Thymus (tissue), 14 donors: ENCODE measurements at places on chromosomes 1 and 21.

- no peak overlapping the region for H3K4me3 ChIP-seq
- H3K27me3 ChIP-seq, result no peaks in the 10 kb centered on the region
- peaks cover 23% of the 10 kb centered on the region for H3K36me3 ChIP-seq
- no peaks in the 10 kb centered on the region for H3K4me1 ChIP-seq
Observed at GRCh38 chr1:212401042-212401441, 13.6 kb downstream of the PACC1 start.

- no peak for DNase-seq
- H3K27ac ChIP-seq, result no peak overlapping the region
- H3K27me3 ChIP-seq, result no peaks in the 10 kb centered on the region
- no peak overlapping the region for H3K4me3 ChIP-seq
Observed at GRCh38 chr1:206847337-206847834, 18.0 kb upstream of the IL20 start.

DNA sequence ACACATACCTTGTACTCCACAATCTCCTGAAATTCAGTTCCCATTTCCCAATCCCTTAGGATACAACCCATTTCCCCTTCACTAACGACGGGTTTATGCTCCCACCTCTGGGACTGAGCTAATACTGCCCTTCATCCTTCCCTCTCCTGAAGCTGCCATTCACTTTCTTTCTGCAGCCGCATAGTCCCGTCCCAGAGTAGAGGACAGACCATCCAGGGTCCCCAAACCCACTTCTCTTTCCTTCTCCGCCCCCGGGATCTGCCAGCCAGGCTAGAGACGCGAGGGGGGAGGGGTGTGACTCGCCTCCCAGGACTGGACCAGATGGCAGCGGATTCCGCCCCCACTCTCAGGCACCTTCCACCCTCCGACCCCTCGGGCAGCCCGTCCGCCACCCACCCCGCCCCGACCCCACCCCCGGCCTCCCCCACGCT is 679 bp downstream of the ABL2 start:
- H3K4me3 ChIP-seq, result peak overlapping the region; percentile 99
- H3K36me3 ChIP-seq, result no peaks in the 10 kb centered on the region
- peaks cover 6% of the 10 kb centered on the region for H3K4me1 ChIP-seq
- peak overlapping the region; percentile 42 for H3K27ac ChIP-seq
- DNase-seq, result no peak

DNA sequence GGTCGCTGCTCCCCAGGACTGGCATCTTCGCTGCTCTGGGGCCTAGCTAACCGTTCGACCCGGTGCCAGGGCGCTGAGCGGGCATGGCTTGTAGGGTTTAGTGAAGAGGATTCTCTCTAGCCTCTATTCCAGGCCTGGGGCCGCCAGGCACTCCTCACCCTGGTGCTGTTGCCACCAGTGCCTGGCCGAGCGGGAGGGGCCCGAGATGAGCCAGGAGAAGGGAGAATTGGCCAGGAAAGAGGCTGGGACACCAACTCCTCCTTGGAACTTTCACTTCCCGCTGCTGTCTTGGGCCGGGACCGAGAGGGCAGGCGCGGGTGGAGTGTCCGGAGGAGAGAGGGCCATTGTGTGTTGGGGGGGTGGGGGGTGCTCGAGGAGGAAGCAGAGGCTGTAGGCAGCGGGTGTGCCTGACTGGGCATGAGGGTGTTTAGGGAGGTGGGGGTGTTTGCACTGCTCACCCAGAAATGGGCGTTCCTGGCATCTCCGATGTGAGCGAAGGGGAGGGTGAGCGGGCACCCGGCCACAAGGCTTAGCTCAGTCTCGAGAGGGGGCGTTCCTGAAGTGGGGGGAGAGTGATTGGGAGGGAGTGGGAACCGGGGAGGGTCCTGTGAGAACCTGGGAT is 772 bp downstream of the ADAM15 start:
- no peaks in the 10 kb centered on the region for H3K36me3 ChIP-seq
- H3K4me3 ChIP-seq, result peak overlapping the region; percentile 60
- H3K27ac ChIP-seq, result no peak overlapping the region
- peaks cover 16% of the 10 kb centered on the region for H3K4me1 ChIP-seq
- no peak for DNase-seq
- H3K27me3 ChIP-seq, result peaks cover 74% of the 10 kb centered on the region

- H3K4me3 ChIP-seq, result no peak overlapping the region
- no peak for DNase-seq
Observed at GRCh38 chr1:66438062-66438461, 95.9 kb upstream of the SGIP1 start.

GRCh38 chr1:231134624-231135023 is 27.2 kb upstream of the TRIM67 start:
- DNase-seq, result no peak
- H3K27ac ChIP-seq, result no peak overlapping the region
- no peaks in the 10 kb centered on the region for H3K4me1 ChIP-seq

DNA sequence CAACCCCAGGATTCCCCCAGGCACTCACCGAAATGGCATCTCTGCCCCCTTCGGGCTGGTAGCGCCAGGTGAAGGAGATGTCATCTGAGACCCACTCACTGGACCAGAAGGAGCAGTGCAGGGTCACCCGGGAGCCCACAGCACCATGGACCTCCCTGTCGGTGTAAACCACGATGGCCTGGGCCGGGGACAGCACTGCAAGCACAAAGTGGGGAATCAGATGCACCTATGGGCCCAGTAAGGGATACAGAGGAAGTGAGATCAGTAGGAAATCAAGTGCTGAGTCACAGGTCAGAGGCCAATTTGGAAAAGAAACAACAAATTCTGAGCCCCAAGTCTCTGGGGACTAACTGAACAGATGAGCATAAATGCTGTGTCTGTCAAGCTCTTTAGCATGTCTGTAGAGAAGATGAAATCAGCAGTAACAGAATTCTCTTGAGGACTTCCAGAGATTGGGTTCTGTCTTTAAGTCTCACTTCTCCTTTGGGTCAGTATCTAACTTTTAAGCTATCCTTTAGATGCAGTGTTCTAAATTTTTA is 2.5 kb downstream of the MPZ start:
- H3K27ac ChIP-seq, result peak overlapping the region; percentile 26
- no peak overlapping the region for H3K4me3 ChIP-seq
- DNase-seq, result no peak

DNA sequence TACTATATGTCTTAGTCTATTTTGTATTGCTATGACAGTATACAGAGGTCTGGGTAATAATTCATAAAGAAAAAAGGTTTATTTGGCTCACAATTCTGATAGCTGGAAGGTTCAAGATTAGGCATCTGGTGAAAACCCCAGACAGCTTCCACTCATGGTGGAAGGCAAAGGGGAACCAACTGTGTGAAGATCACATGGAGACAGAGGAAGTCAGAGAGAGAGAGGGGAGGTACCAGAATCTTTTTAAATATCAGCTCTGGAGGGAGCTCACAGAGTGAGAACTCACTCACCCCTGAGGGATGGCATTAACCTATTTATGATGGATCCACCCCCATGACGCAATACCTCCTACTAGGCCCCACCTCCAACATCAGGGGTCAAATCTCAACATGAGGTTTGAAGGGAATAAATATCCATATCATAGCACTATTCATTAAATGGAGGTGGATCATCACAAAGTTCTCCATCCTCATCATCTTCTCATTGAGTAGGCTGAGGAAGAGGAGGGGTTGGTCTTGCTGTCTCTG is 290.5 kb downstream of the DSCAM start:
- no peaks in the 10 kb centered on the region for H3K36me3 ChIP-seq
- DNase-seq, result no peak
- no peak overlapping the region for H3K27ac ChIP-seq
- no peaks in the 10 kb centered on the region for H3K27me3 ChIP-seq
- no peak overlapping the region for H3K4me3 ChIP-seq

- no peak overlapping the region for H3K4me3 ChIP-seq
- H3K27me3 ChIP-seq, result no peaks in the 10 kb centered on the region
- H3K36me3 ChIP-seq, result no peaks in the 10 kb centered on the region
- H3K27ac ChIP-seq, result no peak overlapping the region
- DNase-seq, result no peak
- H3K4me1 ChIP-seq, result no peaks in the 10 kb centered on the region
Observed at GRCh38 chr1:116794371-116794770, 40.1 kb downstream of the CD2 start.

DNA sequence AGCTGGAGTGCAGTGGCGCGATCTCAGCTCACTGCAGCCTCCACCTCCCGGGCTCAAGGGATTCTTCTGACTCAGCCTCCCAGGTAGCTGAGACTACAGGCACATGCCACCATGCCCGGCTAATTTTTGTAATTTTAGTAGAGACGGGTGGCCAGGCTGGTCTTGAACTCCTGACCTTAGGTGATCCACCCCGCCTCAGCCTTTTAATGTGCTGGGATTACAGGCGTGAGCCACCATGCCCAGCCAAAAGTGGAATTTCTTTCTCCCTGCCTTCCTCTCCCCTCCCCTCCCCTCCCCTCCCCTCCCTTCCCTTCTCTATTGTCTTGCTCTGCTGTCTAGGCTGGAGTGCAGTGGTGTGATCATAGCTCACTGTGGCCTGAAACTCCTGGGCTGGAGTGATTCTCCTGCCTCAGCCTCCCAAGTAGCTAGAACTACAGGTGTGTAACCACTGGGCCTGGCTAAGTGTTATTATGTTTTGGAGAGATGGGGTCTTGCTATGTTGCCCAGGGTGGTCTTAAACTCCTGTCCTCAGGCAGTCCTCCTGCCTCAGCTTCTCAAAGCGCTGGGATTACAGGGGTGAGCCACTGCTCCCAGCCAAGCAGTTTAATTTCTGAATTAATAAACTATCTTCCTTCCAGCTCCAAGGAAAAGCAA is 10.0 kb upstream of the MACF1 start:
- peaks cover 51% of the 10 kb centered on the region for H3K4me1 ChIP-seq
- no peak for DNase-seq
- H3K4me3 ChIP-seq, result no peak overlapping the region
- no peaks in the 10 kb centered on the region for H3K27me3 ChIP-seq
